ENCODE measurements at places on chromosomes 1 and 21.

- no peak for DNase-seq
Measured at GRCh38 chr1:184037849-184038591, 492 bp upstream of the COLGALT2 start.

GRCh38 chr1:7404046-7404742, 366.9 kb upstream of the VAMP3 start:
- DNase-seq, result no peak

- no peak for DNase-seq
Measured at GRCh38 chr1:228861832-228862180, 126.5 kb downstream of the RHOU start.

GRCh38 chr1:244636488-244637259, 16.3 kb upstream of the DESI2 start:
- DNase-seq, result no peak

DNA sequence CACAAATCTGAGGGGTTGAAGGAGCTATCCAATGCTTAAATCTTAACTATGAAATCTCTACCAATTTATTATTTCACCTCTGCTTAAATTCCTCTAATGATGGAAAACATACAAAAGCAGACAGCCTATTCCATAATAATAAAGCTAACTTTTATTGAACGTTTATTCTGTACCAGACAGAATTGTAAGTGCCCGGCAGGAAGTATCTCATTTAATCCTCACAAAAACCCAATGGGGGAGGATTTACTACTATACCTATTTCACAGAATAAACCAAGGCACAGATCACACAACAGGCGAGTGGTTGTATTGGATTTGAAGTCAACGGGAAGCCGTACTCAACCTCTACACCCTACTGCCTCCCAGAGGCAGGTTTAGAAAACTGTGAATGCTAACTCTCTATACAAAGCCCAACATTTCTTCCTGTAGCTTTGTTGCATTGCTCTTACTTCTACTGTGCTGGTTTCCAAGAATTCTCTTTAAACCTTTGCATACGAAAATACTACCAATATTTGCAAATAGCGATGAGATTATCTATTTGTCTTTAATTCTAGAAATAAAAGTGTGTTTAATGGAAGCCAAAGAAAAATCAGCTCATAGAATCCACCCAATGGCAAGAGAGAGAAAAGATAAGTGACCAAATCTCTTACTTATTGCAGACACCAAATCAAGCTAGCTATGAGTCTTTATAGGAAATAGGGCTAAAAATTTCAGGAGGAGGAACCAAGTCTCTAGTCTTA, 33.5 kb upstream of the C1orf53 start:
- peak; percentile 75 for DNase-seq

GRCh38 chr1:163144418-163144817, 58.3 kb downstream of the RGS5 start:
- no peak for DNase-seq

GRCh38 chr21:45957981-45958600, 23.5 kb upstream of the COL6A1 start:
- DNase-seq, result no peak

DNA sequence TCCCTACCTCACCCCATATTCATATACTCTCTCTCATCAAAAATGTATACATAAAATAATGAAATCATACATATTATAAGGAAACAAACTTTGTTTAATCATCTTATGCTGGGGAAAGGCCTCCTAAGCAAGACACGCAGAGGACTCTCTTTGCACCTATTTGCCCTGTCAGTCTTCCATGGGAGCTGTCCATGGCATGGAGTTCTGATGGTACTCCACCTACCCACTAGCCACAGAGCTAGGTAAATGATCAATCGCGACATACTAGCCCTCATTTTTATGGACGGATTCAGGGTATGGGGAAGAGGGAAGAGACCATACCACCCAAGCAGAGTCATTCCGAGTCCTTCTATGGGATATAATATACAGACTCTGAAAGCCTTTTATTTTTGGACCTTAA, 131.0 kb downstream of the CSMD2 start:
- no peak for DNase-seq

- no peak for DNase-seq
Measured at GRCh38 chr1:34280509-34280908, 103.8 kb downstream of the C1orf94 start.

DNA sequence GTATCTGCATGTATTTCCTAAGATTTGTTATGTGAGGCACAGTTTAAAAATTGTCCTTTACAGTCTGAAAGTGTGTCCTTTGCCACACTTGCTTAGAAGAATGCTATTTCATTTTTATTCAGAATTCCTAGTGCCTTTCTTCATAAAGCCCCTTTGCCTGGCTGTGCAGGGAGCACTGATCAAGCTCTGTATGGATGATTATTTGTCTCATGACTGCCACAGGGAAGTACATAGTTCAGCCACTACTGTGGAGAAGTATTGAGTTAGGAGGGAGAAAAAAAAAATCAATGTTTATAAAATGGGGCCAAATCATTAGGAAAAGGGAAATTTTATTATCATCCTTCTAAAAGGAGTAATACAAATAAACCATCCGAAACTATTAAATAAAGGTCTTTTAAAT, 51.4 kb downstream of the LHX4 start:
- no peak for DNase-seq

DNA sequence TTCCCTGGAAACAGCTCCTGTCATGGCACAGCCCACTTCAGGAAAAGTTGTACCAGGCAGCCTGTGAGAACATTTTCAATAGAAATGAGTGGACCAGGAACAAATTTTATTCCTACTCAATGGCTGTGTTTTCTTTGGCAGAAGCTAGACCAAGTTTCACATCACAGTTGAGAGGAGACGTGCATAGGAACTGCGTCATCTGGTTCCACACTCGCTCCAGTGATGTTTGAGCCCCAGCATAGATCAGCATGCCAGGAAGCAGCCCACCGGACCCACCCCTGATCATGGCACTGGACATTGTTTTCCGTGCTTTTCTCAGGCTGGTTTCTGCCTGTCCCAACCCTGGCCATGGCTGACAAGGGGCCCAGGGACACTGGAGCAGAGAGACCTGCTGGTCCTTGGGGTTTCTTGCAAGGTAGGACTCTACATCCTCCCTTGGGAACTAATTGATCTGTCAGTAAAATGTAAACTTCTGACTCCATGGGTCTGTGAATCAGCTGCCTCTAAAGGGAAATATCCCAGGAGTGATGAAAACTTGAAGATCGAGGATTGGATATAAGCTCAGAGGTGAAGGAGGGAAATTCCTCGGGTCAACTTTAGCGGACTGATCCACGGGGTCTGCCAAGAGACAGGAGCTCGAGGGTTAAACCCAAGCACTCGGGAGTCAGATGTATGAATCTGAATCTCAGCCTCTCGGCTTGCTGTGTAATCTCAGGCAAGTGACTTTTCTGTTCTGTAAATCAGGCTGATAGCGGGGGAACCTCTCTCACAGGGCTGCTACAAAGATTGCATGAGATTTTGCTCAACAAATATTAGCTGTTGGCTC, 35.7 kb downstream of the NEK2 start:
- peak; percentile 82 for DNase-seq

- DNase-seq, result no peak
Measured at GRCh38 chr1:109634771-109635750, 15.4 kb downstream of the AMPD2 start.

- no peak for DNase-seq
Measured at GRCh38 chr1:151553659-151554058, 13.6 kb downstream of the TUFT1 start.

DNA sequence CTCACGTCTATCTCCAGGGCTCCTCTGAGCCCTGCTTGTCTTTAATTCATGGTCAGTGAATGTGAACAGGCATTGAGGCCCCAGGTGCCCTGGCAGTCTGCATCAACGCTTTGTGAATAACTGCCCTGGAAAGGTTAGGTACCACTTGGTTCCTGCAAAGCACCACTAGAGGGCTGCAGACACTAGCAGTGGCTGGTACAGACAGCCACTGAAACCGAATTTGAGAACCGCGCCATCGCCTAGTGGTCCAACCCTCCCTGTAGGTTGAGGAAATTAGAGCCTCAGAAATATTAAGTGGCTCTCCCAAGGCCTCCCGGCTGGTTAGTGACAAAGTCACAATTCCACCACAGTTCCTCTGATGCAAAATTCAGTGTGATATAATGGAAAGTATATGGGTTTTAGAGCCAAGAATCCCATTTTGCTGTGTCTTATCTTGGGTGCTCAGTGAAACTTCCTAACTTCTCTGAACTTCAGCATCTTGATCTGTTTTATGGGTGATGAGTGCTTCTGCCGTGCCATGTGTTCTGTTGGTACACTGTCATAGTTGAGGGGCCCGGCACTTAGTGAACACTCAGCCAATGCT, 46.2 kb upstream of the BCL9 start:
- peak; percentile 77 for DNase-seq

DNA sequence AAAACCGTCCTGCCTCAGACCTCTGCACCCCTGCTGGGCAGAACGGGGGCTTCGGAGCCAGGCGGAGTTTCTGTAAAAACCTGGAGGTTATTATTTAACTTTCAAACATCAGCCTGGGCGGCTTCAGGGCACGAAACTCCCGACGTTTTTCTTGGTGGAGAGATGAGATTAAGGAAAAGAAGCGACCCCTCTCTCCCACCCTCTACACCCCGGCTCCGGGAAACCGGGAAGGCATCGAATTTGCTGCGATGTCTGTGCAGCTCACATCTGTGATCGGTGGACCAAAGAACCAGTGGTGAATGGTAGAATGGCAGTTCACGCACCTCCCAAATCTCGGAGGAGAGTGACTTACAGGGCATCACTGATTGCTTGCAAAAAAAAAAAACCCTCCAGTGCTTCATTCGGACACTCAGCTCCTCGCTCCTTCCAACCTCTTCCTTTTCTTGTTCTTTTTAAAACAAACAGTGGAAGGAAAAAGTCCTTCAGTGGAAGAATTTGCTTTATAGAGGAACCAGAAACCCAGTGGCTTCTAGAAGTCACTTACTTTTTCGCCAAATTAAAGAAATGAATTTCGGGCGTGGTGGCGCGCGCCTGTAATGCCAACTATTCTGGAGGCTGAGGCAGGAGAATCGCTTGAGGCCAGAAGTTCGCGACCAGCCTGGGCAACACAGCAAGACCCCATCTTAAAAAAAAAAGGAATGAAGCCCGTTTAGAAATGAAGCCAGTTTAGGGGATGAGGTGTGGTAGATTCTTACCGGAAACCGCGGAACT, 884 bp downstream of the PHACTR4 start:
- peak; percentile 52 for DNase-seq

DNA sequence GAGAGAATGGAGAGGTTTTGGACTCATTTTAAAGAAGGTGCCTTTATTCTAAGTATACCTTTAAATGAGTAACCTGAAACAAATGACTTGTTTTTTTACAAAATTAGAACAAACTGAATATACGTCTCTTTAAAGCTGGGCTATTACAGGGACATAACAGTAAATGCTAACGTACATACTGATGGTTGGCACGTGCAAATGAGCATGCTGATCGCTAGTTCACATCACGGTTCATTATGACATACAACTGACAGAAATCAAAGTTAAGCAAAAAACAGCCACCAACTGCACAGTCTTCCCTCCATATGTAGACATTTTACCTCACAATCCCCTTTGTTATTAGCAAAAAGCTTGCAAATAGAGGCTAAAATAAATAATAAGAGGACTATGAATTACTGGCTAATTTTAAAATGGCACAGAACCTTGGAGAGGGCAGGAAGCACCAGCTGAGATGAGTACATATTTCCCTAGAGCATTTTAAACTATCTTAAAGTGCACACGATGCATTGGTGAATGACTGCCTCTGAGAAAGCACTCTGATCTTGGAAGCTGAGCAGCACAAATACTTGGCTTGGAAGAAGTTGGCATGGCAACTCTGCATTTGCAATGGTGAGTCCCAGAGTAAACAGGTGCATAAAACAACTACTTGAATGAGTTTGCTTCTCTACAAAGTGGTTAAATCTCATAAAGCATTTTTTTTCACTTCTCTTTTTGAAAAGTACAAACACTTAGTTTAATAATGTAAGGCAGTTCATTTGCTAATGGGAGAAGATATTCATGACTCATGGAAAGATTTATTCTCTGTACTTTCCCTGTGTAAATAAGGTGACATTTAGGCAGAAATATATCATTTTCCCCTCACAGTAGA, 204.7 kb downstream of the LHX8 start:
- no peak for DNase-seq

DNA sequence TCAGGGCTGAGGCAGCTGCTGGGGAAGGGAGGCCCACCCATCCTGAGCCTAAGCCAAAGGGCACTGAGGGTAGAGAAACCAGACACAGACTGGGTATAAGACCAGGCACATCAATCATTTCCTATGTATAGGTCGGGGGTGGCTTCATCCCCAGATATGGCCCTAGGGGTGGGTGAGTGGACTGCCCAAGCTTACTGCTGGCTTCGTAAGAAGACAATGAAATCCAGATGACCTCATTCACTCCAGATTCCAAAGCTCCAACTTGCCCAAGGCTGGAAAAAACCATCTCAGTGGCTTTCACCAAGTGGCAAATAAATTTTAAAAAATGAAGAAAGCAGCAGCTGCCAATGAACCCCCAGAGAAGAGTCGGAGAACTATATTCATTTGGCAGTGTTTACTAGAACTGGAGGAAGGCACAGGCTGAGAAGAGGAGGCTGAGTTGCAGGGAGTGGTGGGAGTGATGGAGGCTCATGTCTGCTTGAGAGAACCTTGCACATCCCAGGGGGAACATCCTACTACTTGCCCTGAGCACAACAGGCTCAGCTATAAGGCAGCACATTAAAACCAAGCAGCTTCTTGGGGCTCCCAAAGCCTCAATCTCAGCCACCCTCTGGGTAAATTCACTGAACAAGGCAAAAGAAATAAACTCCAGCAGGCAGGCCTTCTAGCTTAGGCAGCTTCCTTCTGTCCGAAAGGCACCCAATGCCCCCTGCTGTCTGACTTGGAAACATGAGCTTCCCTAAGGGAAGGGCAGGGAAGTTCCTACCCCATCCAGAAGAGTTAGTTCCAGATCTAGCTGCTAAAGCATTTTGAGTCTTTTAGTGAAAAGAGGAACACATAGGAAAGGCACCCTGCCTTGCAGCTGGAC, 14.1 kb downstream of the PEA15 start:
- peak; percentile 84 for DNase-seq

DNA sequence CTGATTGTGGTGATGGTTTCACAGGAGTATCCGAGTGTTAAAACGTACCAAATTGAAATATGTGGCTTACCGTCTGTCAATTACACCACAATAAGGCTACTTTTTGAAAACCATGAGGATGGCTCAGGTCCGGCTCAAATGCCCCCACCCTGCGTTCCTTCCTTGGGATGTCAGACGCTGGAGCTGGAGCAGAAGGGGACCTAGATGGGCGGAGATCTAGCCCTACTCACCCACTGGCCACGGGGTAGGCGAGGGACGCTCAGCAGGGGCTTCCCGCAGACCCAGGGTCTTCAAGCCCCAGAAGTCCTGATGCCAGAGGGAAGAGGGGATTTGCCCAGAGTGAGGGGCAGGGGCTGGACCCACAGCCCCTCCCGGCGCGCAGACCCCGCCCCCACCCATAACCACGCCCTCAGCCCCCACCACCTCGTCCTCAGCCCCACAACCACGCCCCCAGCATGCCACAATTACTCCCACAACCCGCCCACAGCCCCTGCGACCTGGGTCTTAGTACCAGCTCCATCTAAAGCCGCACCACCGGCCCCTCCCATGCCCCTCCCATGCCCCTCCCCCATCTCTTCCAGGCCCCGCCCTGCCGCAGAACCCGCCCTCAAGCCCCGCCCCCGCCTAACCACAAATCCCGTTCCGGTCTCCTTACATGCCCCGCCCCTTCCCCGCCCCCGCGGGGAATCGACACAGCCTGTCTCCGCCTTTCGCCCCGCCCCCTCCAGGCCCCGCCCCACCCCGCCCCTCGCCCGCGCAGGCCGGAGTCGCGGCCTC, at the start of gene LRRC3:
LRRC3 (plus strand) TSS at position 764 of the 777 bp plus-strand sequence. CDS start 1,135 bp downstream, outside the sequence.
- peak; percentile 33 for DNase-seq

GRCh38 chr1:93239863-93240262, 59.3 kb downstream of the CCDC18 start:
- no peak for DNase-seq

GRCh38 chr1:32232558-32233304, 10.5 kb downstream of the EIF3I start:
- DNase-seq, result peak; percentile 62

- DNase-seq, result no peak
Measured at GRCh38 chr1:227891955-227892488, 55.7 kb downstream of the WNT9A start.
